ENCODE measurements at places on chromosomes 1 and 21.

DNA sequence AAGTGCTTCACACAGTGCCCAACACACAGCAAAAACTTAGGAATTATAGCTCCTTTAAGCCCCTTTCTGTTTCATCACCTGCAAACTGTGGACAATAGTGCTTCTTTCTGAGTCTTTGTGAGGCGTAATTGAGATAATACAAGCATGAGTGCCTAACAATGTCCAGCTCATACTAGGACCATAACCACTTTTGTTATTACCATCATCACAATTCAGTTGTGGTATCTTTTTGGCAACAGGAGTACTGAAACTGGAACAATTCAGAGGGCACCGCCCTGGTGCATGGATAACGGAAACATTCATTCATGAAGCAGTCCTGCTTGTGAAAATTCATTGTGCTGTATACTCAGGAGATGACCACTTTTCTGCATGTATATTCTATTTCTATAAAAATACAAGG, 18.2 kb downstream of the DNAJC11 start:
- DNase-seq = no peak

DNA sequence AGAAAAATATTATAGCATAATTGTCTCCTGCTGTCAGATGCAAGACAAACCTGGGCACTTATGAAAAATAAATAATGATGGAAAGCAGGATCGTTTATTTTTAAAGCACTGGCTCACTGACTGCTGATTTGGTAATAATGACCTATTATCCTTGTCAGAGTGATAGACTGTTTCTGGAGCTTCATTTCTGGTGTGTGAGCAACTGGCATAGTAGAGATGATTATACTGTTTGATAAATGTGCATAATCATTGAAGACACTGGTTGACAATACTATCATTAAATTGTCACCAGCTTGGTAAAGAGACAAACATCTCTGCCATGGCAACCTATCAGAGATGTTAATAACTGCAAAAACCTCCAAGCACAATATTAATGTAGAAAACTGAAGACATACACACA, 179.9 kb upstream of the ZNF644 start:
- DNase-seq = no peak

DNA sequence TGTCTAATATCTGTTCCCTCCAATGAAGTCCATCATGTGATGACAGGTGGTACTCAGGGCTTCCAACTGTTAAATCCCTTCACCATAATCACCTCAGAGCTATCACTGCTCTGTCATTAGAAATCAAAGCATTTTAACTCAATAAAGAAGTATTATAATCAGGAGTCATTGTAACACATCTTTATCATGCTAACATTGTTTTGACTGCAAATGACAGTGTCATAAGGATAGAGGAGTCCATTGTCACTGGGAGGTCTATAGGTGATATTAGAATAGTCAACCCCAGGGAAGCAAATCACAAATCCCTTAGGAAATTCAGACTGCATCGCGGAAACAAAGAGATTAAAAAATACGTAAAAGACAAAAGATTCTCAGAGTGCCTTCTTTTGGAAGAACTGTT, 30.8 kb downstream of the LRRC53 start:
- no peak for DNase-seq

DNA sequence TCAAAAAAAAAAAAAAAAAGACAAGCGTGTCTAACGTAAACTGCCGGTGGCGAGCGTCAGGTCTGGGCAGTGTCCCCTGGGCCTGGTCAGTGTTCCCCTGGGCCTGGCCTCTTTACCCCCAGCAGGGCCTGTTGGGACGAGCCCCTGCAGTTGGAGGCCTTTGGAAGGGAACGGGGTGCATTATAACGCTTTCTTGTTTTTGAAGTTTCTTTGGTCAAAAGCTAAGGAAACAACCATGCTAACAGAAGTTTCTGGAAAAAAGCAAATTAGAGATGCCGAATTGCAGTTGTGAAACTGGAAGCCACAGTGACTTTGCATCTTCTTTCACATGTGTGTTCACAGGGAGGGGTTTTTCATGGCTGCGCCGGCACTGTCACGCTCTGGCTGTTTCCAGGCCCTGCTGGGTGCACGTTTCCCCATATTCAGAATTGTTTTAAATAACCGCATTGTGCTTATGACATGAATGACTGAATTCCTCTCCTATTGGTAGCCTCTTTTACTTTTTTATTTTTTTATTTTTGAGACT, 16.0 kb downstream of the RRP1 start:
- no peak for DNase-seq

- DNase-seq = no peak
These were observed 40.5 kb upstream of the GALNT2 start for GRCh38 chr1:230026572-230026971.

All from RKO (cell line).